ENCODE measurements at places on chromosomes 2 and 18. TPM values are rescaled to one million over a fixed set of nuclear protein-coding genes. Genes with fewer than 3 reads are reported as not detected.
A peak's percentile ranks its signal among the peaks of the same experiment; 100 is the strongest.

GRCh38 chr18:64202863-64203262 lies 54.0 kb upstream of the LINC00305 start:
- DNase-seq: no peak
- H3K27me3 ChIP-seq: no peaks in the 10 kb centered on the region
- H3K4me3 ChIP-seq: no peak overlapping the region
- H3K36me3 ChIP-seq: no peaks in the 10 kb centered on the region
- peaks cover 3% of the 10 kb centered on the region for H3K4me1 ChIP-seq

DNA sequence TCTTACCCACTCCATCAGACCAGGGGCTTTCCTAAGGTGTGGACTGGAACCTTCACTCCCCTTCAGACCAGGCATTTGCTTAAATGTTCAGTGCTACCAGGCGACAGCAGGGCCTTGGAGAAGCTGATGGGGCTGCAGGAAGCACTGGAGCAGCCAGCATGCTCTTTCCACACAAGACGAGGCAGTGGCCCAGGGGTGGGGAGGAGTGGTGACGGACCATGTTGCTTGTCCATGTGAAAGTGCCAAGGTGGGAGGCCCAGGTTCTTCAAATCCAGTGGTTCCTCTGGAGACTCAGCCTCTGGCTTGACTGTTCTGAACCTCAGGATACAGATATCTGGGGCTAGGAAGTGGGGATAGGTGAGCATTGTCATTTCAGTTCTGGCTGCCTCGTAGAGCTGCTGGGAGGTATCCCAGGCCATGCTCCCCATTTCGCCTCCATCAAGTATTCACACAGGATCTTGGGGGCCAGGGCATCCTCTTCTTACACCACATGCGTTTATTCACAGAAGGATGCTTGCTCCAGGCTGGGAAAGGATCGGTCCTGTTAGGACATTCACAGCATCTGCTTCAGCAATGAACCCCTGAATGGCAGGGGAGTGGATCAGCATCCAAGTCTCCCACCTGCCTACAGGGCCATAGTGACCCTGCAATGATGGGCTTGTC lies 62.2 kb downstream of the SFXN5 start:
- no peak overlapping the region for H3K4me3 ChIP-seq
- H3K36me3 ChIP-seq: peaks cover 18% of the 10 kb centered on the region
- no peak for DNase-seq
- H3K27ac ChIP-seq: no peak overlapping the region
- H3K27me3 ChIP-seq: no peaks in the 10 kb centered on the region

- H3K4me3 ChIP-seq: peak within 1 kb of the TSS; percentile 94
- H3K27ac ChIP-seq: peak within 1 kb of the TSS; percentile 94
- H3K36me3 ChIP-seq: peaks cover 15% of the 10 kb centered on the region
- DNase-seq: peak; percentile 92
- H3K4me1 ChIP-seq: peaks cover 29% of the 10 kb centered on the region
Measured at GRCh38 chr2:66434679-66435548, at the start of gene MEIS1. TSS of gene MEIS1 (plus strand) at chr2:66435125. CDS start at chr2:66435857, 732 bp downstream.

DNA sequence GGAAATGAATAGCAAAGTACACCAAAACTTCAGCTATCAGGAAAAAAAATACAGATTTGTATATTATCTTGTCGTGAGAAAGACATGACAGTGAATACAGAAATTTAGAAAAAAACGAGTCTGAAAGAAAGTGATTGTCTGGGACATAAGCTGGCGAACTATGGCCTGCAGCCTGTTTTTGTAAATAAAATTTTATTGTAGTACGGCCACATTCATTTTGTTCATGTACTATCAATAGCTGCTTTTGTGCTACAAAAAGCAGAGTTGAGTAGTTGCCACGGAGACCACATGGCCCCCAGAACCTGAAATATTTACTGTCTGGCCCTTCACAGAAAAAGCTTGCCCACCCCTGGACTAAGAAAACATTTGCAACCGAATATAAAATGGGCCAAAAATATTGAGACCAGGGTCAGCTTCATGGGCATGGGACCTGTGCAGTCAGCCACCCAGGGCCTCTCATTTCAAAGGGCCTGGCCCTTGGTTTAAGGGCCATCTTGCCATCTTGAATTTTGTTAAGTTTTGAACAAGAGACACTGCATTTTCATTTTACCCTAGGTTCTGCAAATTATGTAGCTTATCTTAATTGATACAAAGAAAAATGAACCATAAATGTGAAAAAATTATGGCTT lies 17.9 kb downstream of the ANTXR1 start:
- DNase-seq: no peak
- H3K27ac ChIP-seq: no peak overlapping the region
- no peaks in the 10 kb centered on the region for H3K36me3 ChIP-seq
- H3K27me3 ChIP-seq: no peaks in the 10 kb centered on the region
- H3K4me3 ChIP-seq: no peak overlapping the region

- no peak for DNase-seq
- no peak overlapping the region for H3K27ac ChIP-seq
- H3K27me3 ChIP-seq: peaks cover 16% of the 10 kb centered on the region
- no peaks in the 10 kb centered on the region for H3K36me3 ChIP-seq
- H3K4me1 ChIP-seq: peaks cover 5% of the 10 kb centered on the region
Measured at GRCh38 chr18:54961016-54961423, 1.8 kb upstream of the CCDC68 start.

DNA sequence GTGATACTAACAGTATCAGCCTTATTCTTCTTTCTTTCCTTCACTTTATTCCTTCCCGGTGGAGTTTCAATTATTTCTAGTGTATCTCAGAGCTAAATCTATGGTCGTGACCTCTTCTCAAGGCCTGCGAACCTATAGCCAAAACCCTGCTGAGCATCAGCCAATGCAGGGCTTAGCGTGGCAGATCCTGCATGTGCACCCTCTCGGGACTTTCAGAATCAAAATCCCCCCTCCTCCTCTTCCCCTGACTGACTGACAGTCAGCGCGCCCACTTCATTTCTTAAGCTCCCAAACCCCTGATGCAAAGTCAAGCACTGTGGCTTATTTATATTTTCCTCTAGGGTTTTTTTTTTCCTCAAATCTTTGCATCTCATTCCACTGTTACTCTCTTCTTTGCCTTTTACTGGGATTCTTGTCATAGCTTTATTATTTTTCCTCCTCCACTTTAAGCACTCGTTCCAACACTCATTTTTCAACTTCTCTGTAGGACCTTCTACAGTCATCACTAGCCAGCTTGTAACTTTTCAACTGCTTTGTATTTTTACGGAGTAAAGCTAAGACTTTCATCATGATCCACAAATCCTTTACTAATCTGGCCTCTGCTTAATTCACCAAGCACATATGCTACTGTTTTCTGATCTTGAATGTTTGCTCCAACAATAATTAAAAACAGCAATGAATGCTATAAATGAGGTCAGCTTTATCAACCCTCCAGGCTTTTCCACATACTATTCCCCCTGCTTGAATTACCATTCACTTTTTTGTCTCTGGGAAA lies 896.5 kb upstream of the PIK3C3 start:
- H3K36me3 ChIP-seq: no peaks in the 10 kb centered on the region
- H3K27ac ChIP-seq: no peak overlapping the region
- H3K4me3 ChIP-seq: no peak overlapping the region
- H3K27me3 ChIP-seq: no peaks in the 10 kb centered on the region

GRCh38 chr18:74918276-74918790 lies 290.6 kb downstream of the PTGR3 start:
- no peaks in the 10 kb centered on the region for H3K36me3 ChIP-seq
- H3K4me1 ChIP-seq: no peaks in the 10 kb centered on the region
- H3K27ac ChIP-seq: no peak overlapping the region
- no peak for DNase-seq
- H3K4me3 ChIP-seq: no peak overlapping the region

DNA sequence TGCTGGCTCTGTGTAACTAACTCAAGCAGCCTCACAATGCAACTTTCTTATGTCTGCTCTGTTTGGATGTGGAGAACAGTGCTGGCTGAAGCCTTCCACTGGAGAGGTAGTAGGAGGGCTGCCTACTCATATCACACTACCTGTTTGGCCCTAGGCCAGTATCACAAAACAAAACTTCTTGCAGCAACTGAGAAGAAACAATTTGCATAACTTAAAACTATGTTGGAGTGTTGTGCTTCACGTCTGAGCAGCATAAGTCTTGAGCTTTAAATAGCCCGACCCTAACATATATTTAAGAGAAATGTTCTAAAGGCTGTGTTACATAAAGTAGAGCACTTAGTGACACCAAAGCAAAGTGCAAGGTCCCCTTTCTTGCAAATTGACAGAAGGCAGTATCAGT lies 204.9 kb upstream of the ACVR2A start:
- H3K27ac ChIP-seq: no peak overlapping the region
- no peaks in the 10 kb centered on the region for H3K4me1 ChIP-seq
- H3K36me3 ChIP-seq: no peaks in the 10 kb centered on the region
- H3K27me3 ChIP-seq: no peaks in the 10 kb centered on the region

DNA sequence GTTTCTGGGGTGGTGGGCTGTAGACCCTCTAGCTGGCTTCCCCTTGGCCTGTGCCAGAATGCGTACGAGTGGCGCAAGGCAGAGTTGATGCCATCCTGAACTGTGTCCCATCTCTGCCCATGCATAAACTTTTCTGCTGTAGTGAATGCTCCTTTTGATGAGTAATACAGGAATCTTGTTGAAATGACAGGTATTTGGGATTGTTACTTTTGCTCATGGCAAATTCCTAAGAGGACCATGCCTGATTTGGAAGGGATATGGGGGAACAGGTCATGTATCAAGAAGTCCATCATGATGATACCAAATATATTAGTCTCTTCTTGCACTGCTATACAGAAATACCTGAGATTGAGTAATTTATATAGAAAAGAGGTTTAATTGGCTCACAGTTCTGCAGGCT lies 648.0 kb downstream of the SLC4A3 start:
- no peak overlapping the region for H3K4me3 ChIP-seq
- H3K4me1 ChIP-seq: no peaks in the 10 kb centered on the region
- no peak overlapping the region for H3K27ac ChIP-seq
- H3K36me3 ChIP-seq: no peaks in the 10 kb centered on the region
- no peak for DNase-seq

GRCh38 chr2:21412944-21413443 lies 289.2 kb downstream of the TDRD15 start:
- H3K27me3 ChIP-seq: no peaks in the 10 kb centered on the region
- H3K27ac ChIP-seq: no peak overlapping the region
- H3K4me1 ChIP-seq: no peaks in the 10 kb centered on the region
- DNase-seq: peak; percentile 52

Gene SPAG16
- 86.2 TPM for total RNA-seq

DNA sequence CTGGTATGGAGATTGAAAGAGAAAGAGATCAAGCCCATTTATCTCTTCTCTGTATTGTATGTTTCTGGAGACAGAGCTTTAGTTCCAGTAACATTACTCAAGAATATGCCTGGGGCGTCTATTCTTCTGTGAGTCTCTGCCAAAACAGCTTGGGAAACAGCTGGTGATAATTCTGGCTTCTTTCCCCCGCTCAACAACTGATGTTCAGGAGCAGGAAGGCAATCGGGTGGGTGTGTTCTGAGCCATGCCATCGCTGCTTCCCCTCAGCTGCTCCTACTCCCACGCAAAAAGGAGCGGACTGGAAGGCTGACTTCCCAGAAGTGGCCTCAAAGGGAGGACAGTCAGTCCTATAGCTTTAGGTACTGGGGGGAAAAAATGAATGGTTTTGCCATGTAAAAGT lies 695.1 kb downstream of the PLCL1 start:
- no peak overlapping the region for H3K4me3 ChIP-seq
- no peak for DNase-seq
- H3K27ac ChIP-seq: no peak overlapping the region
- no peaks in the 10 kb centered on the region for H3K36me3 ChIP-seq
- H3K4me1 ChIP-seq: no peaks in the 10 kb centered on the region

Gene ACVR1
- 21.1 TPM for total RNA-seq

GRCh38 chr2:102399499-102400141 lies 23.3 kb upstream of the IL18RAP start:
- H3K27me3 ChIP-seq: no peaks in the 10 kb centered on the region
- no peak overlapping the region for H3K27ac ChIP-seq
- H3K4me3 ChIP-seq: no peak overlapping the region
- DNase-seq: no peak
- no peaks in the 10 kb centered on the region for H3K36me3 ChIP-seq
- H3K4me1 ChIP-seq: no peaks in the 10 kb centered on the region

GRCh38 chr18:79733135-79733701 lies 53.6 kb downstream of the CTDP1 start:
- H3K27ac ChIP-seq: no peak overlapping the region
- no peak overlapping the region for H3K4me3 ChIP-seq
- no peaks in the 10 kb centered on the region for H3K27me3 ChIP-seq
- peaks cover 80% of the 10 kb centered on the region for H3K36me3 ChIP-seq
- no peak for DNase-seq

DNA sequence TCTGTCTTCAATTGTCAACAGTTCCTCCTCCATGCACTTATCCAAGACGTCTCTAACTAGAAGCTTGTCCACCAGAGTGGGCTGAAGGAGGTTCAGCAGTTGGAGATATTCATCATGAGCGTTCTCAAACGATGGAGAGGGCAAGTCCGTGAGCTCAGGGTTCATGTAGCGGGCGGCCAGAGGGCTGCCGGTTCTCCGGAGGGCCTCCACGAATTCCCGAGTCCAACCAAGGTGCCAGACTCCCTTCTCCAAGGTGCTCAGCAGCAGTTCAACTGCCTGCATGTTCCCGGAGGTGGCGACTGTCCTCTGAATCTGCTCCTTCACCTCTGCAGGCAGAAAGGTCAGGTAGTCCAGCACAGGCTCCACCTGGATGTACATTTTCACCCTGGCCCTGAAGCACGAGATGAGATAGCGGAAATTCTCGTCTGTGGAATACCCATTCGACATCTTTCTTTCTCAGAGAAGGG lies 590 bp downstream of the IFIH1 start:
- no peaks in the 10 kb centered on the region for H3K36me3 ChIP-seq
- H3K27me3 ChIP-seq: peaks cover 5% of the 10 kb centered on the region
- H3K4me3 ChIP-seq: peak overlapping the region; percentile 45
- H3K27ac ChIP-seq: no peak overlapping the region

Gene UGT1A10
- not detected for total RNA-seq

DNA sequence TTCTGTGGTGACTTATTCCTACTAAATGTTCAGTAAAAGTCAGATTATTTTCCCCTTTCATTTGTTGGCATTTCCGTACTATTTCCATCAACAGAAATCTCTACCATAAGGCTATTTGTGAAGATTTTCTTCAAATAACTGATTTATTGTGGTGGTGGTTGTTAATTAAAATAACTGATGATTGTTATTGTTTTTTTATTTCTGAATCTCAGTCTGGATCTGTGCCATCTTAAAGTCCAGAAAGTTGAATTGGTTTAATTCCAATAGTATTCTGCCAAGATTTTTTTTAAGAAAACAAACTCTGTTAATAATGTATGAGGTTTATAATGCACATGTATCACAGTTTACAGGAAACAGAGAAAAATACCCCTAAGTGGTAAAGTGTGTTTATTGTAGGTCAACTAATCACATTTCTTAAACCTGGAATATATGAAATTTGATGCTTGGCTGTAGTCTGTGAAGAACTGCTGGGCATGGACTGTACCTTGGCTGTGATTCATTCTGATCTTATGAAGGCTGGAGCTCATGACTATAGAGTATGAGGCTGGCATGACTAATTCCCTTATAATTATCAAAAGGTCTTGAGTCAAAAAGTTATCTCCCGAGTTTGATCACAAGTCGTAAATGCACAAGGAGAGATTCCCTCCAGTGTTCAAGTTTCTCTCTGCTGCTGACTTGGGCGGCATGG lies 134.2 kb upstream of the RND3 start:
- H3K4me3 ChIP-seq: no peak overlapping the region
- no peak for DNase-seq
- no peaks in the 10 kb centered on the region for H3K36me3 ChIP-seq
- no peaks in the 10 kb centered on the region for H3K27me3 ChIP-seq
- H3K27ac ChIP-seq: no peak overlapping the region

Gene INO80D
- 24.3 TPM for total RNA-seq
